ENCODE measurements at places on chromosomes 16 and 17.

DNA sequence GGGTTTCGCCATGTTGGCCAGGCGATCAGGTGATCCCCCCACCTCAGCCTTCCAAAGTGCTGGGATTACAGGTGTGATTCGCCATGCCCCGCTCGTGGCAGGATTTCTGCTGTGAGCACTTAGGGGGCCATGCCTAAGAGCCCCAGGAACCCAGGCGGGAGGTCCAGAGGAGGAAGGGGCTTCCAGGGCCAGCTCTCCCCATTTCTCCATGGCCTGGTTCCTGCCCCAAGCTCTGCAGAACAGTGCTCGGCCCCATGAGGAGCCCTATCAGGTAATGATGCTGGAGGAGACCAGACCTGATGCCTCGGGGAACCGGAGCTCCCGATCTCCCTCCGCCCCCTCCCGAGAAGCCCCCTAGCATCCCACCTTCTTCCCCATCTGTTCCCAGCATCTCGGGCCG lies 53.6 kb downstream of the RMI2 start:
- no peak for DNase-seq

DNA sequence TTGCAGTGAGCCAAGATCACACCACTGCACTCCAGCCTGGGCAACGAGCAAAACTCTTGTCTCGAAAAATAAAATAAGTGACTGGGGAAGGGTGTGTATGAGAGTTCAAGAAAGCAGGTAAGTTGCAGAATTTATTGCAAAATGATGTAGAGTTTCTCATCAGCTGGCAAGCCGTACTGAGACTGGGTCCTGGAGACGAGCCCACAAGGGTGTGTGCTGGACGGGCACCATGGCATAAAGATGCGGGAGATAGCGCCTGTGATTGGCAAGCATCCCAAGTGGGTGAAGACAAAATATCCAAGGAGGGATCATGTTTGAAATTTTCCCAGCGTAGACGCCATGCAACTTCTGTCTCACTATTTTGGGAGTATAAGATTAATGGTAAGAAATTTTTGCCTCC lies 59.4 kb downstream of the WNT3 start:
- DNase-seq, result no peak

DNA sequence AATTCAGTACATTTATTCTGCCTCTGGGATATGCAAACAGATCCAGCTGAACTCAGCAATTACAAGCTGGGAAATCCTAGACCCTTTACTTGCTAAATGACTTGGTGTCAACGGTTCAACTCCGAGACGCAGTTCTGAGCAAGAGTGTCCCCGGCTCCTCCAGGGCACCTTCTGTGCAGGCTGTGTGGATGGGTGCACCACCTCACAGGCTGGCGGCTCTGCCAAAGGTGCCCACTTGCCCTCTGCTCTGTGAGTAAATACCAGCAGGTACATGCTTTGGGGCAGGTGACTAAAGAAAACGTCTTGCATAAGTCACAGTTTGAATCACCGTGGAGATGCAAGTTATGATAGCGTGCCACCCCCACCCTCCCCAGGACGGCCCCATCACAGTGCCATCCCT lies 23.3 kb downstream of the MAP1LC3B start:
- no peak for DNase-seq

DNA sequence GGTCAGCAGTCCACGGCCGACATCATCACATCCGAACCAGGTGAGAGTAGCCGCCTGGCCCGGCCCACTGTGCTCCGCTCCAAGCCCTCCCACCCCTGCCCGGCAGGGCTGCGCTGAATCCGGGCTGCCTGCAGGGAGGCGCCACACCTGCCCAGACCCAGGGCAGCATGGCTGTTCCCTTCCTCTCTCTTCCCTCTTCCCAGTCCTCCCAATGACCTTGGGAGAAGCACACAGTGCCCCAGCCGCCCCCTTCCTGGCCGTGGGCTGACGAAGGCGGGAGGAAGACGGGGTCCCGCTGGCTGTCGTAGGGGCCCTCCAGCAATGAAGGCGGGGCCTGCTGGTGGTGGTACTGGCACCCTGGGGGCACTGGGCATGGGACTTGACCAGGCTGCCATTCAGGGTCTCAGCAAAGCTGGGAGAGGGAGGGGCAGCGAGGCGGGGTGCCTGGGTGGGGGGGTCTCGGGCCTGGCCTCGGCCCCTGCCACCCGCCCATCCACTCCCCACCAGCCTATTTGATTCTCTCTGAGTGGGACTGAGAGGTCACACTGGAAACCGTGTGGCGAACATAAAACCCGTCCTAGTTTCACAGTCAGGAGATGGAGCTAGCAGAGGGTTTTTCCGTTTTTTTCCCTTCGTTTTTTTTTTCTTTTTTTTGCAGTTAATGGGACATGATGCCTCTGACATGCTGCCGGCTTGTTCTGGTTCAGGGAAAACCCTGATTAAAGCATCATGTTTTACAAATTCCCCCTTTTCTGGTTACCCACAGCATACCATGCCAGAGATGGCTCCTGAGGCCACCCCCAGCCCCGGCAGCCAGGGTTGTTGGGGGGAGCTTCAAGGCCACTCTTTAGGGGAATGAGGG lies 50.6 kb downstream of the BAHCC1 start:
- no peak for DNase-seq

DNA sequence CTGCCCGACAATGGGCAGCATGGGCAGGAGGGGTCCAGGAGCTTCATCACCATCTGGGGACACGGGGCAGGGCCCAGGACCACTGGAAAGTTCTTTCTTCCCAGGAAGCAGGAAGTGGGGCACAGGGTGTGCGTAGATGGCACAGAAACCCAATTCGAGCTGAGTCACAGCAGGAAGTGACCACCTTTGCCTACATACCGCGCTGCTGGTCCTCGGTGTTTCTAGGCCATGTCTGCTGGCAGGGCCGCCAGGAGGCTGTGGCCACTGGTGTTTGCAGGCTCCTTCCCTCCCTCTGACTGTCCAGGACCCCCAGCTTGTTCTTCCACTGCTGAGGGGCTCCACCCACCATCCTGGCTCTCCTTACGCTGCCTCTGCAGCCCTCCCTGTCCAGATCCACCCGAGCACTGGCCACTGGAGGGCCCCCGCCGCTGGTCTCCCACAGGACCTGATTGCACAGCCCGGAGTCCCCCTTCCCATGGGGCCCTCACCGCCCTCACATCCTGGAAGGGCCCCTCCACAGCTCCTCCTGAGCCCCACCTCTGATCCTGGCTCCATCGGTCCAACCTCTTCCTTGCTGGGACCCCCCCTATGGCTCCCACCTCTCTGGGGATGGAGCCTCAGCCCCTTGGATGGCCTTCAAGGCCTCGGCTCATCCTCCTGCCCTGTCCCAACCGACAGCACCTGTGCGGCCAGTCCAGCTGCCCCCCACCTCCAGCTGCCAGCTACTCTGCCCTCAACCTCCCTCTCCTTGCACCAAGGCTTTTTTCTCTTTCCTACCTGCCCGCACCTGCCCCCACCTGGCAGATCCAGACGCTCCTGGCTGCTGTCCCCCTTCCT lies 14.5 kb upstream of the RASD1 start:
- DNase-seq, result no peak

DNA sequence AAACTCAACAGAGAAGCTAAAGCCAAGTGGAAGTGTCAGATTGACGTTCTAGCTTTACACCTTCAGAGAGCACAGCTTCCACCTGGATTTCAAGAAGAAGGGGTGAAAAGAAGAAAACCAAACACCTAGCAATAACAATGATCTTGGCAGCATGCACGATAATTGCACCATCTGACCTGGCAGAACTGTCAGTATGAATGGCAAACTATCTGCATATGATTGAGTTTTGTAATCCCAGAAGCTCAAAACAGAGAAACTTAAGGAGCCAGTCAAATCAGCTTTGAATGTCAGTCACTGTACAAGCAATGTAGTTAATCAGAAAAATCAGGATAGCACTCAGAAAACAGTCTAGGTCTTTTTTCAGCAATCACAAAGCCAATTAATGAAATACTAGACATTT lies 427.1 kb downstream of the ZFHX3 start:
- DNase-seq, result no peak

GRCh38 chr17:49035470-49036269 lies 38.5 kb downstream of the IGF2BP1 start:
- DNase-seq, result peak; percentile 37

GRCh38 chr17:30436729-30437128 lies 40.5 kb upstream of the GOSR1 start:
- DNase-seq, result no peak

Measured in activated naive CD4-positive, alpha-beta T cell treated with Interleukin-2 at 50 U/mL for 16 hours (primary cell).